ENCODE measurements at places on chromosomes 13 and 19. TPM values are rescaled to one million over a fixed set of nuclear protein-coding genes. Genes with fewer than 3 reads are reported as not detected.

GRCh38 chr13:110195547-110196485 lies 111.1 kb downstream of the COL4A1 start:
- DNase-seq = no peak

DNA sequence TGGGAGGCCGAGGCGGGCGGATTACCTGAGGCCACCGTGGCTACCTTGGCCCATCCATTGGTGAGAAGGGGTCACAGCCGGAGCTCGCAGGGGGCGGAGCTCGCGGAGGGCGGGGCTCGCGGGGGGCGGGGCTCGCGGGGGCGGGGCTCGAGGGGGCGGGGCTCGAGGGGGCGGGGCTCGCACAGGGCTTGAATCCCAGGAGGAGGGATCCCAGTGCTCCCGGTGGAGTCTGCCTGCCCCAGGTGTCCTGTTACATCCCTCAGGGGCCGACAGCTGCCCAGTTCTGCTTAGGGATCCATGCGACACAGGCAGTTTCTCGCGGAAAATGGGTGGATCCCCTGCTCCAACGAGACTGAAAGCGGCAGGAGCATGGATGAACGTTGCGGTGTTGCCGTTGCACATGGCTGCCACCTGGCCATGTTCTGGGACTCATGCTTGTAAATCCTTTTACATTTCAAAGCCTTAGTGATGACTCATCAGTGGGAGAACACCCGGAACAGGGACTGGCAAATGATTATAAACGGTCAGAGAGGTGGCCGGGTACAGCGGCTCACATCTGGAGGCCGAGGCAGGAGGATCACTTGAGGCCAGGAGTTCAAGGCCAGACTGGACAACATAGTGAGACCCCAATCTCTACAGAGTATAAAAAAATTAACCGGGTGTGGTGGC lies 25.1 kb downstream of the TMPRSS9 start:
- DNase-seq = peak; percentile 89

- no peak for DNase-seq
Measured at GRCh38 chr19:10566658-10567410, 1.0 kb upstream of the KRI1 start.

DNA sequence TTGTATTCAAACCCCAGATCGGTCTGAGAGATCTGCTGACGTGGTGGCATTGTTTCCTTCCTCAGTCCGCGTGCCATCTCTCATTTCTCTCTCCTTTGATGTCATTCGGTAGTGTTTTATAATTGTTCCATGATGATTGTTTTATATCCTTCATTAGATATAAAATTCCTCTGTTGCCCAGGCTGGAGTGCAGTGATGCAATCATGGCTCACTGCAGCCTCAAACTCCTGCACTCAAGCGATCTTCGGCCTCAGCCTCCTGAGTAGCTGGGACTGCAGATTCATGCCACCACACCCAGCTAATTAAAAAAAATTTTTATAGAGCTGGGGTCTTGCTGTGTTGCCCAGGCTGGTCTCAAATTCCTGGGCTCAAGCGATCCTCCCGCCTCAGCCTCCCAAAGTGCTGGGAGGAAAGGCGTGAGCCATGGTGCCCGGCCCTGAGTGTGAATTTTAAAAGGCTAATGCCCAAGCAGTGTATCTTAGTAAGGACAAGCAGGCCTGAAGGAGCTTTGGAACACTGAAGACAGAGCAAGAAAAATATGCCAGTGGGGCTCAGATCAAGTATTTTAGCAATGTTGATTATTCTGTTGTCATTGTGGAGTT lies 5.3 kb downstream of the ZNF57 start:
- no peak for DNase-seq

- DNase-seq = peak; percentile 5
Measured at GRCh38 chr13:31159306-31159705, 2.4 kb downstream of the HSPH1 start.

DNA sequence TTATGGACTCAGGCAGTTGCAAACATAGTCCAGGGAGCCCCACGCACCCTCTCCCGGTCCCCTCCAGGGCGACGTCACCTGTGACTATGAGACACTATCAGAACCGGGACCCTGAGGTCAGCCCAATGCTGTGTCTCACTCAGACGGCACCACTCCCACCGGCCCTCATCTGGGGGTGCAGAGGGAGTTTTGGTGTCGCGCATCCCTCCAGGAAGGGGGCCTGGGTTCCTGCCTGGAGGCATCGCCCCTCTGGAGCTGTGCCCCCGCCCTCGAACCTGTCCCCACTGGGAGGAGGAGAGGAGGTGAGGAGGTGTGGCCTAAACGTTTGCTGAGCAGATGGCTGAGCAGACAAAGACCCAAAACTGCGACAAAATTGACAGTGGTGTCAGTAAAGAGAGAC lies 51.2 kb downstream of the GADD45B start:
- no peak for DNase-seq

DNA sequence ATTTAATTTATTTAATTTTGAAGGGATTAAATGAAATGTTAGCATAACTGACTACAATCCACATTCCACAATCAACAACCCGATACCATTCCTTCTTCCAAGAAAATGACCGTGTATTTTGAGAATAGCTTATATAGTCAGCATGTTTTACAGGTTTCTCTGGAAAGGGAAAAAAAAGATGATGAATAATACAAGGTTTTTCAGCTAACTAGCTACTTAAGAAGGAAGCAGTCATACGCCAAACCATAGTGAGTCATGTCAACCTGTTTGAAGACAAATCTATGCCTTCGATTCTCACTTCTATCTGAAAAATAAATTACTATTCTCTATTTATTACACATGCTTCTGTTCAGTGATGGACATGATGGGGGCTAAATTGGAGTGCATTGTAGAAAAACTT lies 258.6 kb downstream of the EFNB2 start:
- DNase-seq = peak; percentile 72

DNA sequence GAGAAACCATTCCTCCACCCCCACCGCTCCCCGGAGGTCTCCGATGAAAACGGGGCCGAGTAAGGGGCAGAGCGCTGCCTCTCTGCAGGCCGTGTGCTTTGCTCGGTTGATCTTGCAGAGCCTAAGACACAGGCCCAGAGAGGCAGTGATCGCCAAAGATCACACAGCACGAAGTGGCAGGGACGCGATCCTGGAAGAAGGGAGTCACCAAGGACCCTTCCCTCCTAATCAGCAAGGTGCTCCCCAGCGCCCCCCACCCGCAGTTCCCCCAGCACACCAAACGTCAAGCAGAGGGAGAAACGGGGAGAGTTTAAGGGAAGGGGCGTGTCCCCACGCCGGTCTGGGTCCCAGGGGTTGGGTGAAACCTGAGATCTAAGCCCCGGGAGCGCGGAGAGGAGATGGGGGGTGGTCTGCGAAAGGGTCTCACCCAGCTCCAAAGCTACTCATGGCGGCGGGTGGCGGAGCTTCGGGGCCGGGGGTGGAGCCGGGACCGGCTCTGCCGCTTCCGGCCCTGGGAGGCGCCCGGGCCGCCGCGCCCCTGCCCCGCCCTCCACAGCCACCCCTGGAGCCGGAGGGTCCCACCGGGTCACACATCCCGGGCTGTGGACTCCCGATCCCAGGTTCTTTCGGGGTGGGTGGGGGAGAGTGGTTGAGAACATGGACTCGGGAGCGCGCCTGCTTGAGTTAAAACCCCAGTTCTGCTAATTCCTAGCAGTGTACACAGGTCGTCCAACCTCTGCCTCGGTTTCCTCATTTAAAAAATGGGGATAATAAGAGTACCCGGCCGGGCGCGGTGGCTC lies at the start of gene EML2:
Gene EML2, minus strand, starts transcription at position 468 of the 800 bp plus-strand sequence. Its CDS starts 21 bp downstream, at position 447.
- peak; percentile 45 for DNase-seq

DNA sequence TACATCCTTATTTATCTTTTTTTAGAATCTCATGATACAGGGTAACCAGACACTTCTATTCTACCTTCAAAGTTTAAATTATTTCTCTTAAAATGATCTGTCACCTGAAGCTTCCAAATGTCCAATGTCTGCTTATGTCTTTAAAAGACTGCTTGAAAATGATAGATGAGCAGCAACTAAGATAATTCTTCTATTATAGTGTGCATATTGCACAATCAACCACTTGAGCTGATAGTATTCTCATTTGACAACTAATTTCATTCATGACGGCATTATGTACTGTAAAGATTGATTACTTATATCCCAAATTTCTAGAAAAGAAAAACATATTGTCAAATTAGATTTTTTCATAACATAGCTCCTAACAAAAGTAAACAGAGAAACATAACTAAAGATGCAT lies 1478.2 kb upstream of the MIR17HG start:
- DNase-seq = no peak

DNA sequence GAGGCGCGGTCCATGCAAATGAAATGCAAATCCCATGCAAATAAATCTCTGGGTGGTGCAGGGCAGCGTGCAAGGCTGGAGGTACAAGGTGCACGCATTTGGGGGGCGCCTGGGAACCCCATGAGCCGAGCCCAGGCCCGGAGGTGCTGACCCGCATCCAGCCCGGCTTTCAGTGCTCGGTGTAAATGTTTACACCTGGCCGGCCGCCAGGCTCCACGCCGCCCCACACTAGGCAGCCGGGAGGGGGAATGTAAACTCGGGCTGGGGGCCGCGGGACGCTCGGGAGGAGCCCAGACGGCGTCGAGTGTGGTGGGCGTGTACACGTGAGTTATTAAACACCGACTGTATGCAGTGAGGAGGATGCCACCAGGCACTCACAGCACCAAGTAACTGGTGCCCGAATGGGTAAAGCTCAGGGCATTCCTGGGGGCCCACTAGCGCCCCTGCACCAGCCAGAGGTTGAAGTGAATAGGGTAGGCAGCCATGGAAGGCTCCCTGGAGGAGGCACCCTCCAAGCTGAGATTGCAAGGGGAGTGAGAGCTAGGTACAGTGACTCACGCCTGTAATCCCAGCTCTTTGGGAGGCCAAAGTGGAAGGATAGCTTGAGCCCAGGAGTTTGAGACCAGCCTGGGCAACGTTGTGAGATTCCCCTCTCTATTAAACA lies 17.2 kb downstream of the FUT6 start:
- no peak for DNase-seq

DNA sequence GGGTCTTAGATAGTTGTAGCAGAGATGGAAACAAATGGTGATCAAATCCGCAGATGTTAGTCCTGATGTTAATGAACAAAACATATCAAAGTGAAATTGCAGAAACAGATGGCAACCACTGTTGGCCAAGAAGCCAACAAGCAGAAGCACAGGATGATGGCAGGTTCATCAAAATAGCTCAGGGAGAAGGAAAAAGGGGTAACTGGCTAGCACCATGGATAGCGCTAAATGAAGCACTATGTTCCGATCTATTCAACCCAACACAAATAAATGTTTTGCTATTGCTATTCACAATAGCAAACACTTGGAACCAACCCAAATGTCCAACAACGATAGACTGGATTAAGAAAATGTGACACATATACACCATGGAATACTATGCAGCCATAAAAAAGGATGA lies 413.7 kb downstream of the FGF14 start:
- DNase-seq = no peak

DNA sequence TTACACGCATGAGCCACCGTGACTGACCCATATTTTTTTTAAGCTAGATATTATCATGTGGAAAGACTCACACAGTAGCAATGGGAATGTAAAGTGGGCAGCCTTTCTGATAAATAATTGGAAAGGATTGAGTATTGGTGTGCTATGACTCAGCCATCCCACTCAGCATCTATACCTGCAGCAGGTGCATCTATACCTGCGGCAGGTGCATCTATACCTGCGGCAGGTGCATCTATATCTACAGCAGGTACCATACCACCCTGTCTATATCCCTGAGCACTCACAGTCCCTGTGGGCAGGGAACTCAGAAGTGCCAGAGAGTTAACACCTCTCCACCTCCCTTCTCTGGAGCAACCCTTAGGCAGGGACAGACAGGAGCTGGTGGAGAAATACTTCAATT lies 5.2 kb upstream of the LRRC8E start:
- no peak for DNase-seq

- DNase-seq = peak; percentile 49
Measured at GRCh38 chr19:39038098-39038497, 5.7 kb upstream of the FBXO27 start.

DNA sequence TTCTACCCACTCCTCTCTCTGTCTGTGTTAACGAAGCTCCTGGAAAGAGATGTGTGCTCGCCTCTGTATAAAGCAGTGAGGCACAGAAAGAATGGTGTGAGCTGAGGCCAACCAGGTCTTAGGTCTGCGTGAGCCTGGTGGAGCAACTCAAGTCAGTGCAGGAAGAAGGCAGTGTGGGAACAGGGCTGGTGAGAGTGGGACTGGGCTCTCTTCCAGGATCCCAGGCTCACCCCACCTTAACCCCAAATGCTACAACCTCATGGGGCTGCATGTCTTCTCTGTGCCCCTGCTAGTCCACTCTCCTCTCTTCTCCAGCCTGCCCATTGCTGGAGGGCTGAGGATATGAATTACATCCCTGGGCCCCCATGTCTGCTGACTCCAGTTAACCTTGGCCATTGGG lies 127.4 kb downstream of the DCT start:
- no peak for DNase-seq

DNA sequence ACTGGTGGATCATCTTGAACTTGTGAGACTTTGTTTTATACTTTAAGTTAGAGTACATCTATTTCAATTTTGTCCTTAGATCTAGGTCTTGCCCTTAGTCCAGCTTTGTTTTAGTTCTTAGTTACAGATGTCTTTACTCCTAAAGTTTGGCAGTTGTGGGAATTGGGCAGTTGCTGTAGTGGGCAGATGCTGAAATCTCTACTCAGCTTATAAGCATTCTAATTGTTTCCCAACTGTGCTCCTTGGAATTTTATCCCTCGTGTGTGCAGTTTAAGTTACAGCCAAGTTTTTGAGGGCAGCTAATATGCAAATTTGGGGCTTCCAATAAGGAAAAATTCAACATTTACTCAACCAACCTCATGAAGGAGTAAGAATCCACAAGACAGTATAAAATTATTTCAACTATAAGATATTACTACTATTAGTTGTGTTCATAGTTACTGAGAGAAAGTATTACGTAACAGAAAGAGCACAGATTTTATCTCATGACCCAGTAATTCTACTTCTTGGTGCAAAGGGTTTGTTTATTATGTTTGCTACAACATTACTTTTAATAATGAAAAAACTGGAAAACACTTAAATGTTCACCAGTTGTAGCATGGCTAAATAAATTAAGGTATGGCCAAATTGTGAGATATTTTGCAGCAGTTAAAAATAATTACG lies 32.9 kb downstream of the CCDC122 start:
- DNase-seq = no peak

ZNF793 gene
- total RNA-seq = 6.0 TPM

SLITRK6 gene
- total RNA-seq = 20.3 TPM

GPR4 gene
- total RNA-seq = not detected

AKAP11 gene
- total RNA-seq = 28.5 TPM

IGFL2 gene
- 1.9 TPM for total RNA-seq

ADGRE1 gene
- not detected for total RNA-seq

MAMSTR gene
- total RNA-seq = 1.2 TPM

EPSTI1 gene
- 1.3 TPM for total RNA-seq

GPR12 gene
- total RNA-seq = not detected

TPTE2 gene
- total RNA-seq = not detected
